Lung microvascular endothelial cell (primary cell): ENCODE measurements at places on chromosomes 7 and 10.

GRCh38 chr10:112658900-112659638, 212.1 kb downstream of the VTI1A start:
- DNase-seq, result no peak

DNA sequence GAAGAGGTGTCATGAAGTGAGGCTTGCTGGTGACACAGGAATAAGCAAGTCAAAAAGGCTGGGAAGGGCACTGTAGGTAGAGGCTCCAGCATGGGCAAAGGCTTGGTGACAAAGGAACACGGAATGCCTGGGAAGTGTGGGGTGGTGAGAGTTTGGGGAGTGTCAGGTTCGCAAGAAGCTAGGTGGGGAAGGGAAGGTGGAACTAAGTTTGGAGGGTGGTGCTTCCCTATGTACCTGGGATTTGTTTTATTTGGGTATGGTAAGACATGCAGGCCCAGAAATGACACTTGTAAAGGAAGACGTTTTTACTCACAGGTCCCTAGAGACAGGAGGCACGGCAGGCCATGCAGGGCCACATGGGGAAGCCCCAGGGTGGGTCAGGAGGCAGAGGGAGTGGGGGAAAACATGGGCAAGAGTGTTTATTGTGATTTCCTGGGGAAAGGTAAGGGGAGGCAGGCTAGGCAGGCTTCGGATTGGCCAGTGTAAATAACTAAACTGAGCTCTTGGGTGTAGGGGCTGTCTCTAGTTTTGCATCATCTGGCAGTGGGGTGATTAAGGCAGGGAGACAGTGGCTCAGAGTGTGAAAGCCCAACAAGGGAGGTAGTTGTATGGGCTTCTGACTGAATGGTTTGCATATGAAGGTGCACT, 52.1 kb downstream of the SH2D4B start:
- no peak for DNase-seq

GRCh38 chr7:7014827-7015595, 167.3 kb upstream of the C1GALT1 start:
- DNase-seq, result no peak

GRCh38 chr10:79585870-79586527, 24.7 kb upstream of the SFTPA1 start:
- no peak for DNase-seq

GRCh38 chr10:71748671-71749191, 24.6 kb downstream of the VSIR start:
- DNase-seq, result peak; percentile 50
